ENCODE measurements at places on chromosomes 5 and 9.

- no peak for DNase-seq
These were observed 27.6 kb downstream of the CMBL start for GRCh38 chr5:10279925-10280720.

- DNase-seq: no peak
These were observed 84.5 kb downstream of the FBXL7 start for GRCh38 chr5:15584528-15584927.

DNA sequence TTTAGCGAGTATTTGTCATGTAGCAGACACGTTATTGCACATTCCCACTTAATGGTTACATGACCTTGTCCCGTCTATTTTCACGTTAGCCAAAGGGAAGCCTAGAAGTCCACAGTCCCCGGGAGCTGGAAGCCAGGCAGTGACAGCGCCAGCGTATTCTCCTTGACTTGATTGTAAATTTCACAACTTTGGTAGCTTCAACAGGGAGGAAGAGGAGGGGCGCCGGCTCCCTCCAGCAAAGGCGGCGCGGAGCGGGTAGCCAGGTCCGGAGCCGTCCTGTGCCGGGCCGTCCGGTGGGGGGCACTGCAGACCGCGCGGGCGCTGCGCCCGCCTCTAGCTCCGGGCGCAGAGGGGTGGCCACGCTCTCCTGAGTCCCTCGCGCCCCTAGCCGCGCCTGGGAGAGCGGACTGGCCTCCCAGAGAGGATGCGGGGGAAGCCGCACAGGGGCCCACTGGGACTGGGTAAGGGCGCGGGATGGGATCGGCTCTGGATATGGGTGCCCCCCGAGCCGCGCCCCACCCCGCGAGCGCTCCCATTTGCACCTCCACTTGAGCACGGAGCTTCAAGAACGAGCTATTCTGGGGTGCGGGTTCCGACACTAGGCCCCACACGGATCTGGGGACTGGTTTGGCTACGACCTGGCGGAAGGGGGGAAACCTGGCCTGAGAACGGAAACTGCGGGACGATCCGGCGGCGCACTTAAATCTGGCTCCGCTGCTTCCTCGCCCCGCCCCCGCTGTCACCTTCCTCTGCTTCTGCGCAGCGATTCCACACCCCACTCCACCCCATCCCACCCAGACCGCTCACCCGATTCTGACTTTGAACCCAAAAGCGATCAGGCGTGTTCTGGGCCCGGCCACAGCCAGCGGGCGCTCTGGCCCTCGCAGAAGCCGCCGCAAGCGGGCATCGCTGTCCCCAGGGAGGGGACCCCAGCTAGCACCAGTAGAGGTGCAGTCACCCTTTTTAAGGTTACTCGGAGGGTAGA, 23.8 kb downstream of the KLF4 start:
- no peak for DNase-seq

- no peak for DNase-seq
These were observed 178.3 kb downstream of the DEPDC1B start for GRCh38 chr5:60521376-60522291.

- no peak for DNase-seq
These were observed 218.7 kb upstream of the EFNA5 start for GRCh38 chr5:107889387-107889786.

- no peak for DNase-seq
These were observed 224.8 kb upstream of the DMRT1 start for GRCh38 chr9:616694-617093.

DNA sequence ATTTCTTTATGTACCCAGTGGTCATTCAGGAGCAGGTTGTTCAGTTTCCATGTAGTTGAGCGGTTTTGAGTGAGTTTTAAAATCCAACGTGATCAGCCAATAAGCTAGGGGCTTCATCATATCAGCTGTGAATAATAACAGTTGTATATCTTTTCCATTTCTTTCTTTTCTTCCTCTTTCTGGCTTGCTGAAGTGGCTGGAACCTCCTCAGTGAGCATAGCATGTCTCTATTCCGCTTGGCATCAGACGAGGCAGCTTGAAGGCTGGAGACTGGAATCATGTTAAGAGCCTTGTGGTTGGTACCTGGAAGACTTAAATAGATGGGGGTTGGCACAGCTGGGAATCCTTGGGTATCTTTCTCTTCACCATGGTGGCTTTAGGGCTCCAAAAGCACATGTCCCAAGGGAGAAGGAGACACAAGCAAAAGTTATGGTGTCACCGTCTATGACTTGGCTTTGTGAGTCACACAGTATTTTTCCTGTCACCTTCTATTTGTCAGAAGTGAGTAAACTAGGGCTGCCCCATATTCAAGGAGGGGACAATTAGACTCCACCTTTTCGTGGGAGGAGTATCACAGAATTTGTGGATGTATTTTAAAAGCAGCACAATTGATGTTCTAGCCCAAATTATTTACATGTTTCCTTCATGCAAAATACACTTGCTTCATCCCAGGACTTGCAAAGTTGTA, 38.0 kb upstream of the RETREG1 start:
- DNase-seq: no peak

- DNase-seq: no peak
These were observed 27.4 kb upstream of the CTNND2 start for GRCh38 chr5:11931638-11932037.

DNA sequence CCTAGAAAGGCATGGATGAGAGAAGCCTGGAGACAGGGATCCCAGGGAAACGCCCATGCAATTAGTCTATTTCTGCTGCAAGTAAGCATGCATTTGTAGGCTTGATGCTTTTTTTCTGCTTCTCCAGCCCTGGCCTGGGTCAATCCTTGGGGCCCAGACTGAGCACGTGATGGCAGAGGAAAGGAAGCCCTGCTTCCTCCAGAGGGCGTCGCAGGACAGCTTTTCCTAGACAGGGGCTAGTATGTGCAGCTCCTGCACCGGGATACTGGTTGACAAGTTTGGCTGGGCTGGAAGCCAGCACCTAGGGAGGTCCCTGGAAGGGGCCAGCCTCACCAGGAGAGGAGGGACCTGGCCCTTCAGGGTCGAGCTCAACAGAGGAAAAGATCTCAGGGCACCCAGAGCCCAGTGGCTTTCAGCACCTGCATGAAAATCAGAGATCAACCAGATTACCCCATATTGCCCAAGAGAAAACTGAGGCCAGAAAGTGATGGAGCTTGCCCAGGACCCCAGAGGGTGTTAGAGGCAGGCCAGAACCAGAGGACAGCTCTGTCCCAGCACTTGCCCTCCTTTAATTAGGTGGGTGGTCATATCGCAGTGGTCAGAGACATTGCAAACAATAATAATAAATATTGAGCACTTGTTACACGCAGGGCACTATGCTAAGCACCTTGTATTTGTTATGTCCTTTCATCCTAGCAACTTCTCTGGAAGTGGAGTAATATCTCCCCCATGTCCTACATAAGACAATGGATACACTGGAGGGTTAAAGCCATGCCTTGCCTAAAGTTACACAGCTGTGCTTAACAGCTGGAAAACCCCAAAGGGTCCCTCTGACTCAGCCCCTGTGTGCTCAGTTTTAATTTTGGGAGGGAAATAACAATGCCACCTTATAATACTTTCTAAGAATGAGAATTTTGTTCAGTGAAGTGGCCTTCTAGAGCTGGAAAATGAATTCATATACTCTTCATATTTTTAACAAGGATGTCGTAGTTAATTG, 67.1 kb downstream of the KLF4 start:
- DNase-seq: no peak

GRCh38 chr5:124419531-124419930, 326.9 kb downstream of the ZNF608 start:
- DNase-seq: no peak

DNA sequence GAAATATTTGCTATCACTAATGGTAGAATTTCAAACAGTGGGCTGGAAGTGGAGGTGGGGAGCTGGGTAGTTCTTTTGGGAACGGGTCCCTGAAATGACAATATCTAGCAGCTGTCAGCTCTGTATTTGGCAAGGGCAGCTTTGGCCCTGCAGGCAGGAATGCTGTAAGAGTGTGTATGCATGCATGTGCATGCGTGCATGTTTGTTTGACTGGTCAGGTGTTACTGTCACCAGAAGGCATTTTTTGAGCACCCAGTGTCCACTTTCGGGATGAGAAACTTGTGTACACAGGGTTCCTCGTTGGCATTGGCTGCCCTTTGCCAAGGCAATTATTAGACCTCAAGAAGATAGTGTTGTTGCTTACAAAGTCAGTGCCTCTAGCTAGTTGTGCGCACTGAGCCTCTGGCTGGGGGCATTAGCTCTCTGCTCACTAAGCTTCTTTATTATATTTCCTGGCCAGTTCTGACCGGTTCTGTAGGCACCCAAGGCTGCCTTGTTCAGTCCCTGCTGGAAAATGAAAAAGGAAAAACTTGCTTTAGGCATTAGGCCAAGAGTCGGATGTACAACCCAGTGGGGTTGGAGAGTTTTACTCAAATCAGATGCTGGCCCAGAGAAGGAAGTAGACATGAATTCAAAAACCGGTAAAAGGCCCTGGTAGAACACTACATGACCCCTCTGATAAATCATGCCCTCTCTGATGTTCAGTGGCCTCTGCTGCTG, 2.0 kb downstream of the CYFIP2 start:
- DNase-seq: no peak

DNA sequence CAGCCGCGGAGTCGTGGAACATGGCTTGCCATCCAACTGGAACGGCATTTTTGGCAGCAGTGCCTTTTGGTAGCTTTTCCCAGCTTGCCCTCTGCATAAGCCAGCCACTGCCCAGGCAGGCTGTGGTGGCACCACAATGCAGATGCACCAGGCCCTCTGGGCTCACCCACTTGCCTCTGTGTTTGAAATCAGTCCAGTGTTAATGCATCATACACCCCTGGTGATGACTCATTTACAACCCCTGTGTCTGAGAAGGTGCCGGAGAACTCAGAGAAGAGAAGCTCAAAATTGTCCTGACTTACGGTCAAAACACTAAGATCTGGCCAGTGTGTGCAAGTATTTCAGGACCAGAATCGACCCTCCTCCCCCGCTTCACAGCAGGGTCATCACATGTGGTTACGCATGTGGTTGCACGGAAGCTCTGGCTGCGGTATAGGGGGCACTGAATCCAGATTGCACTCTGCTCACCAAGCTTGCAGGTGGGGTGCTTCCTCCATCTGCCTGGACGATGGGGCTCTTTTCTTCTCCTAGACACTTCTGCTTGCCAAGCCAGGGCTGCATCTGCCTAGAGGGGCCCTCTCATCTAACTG, 66.5 kb upstream of the SMIM15 start:
- peak; percentile 65 for DNase-seq

DNA sequence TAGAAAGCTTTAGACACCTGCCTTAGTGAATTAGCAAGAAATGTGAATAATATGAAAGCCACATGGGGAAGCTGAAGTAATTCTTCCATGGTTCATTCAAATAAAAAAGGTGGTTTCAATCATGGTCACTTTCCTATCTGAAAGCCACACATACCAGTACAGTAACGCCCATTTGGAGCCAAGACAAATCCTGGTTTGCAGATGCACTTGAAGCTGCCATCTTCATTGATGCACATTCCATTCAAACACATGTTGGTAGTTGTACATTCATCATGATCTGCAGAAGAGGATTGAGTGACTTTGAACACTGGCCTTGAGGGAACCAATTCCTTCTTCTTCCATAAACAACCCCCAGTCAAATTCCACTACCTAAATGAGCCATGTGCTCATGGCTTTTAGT, 161.5 kb downstream of the FBN2 start:
- DNase-seq: peak; percentile 18

DNA sequence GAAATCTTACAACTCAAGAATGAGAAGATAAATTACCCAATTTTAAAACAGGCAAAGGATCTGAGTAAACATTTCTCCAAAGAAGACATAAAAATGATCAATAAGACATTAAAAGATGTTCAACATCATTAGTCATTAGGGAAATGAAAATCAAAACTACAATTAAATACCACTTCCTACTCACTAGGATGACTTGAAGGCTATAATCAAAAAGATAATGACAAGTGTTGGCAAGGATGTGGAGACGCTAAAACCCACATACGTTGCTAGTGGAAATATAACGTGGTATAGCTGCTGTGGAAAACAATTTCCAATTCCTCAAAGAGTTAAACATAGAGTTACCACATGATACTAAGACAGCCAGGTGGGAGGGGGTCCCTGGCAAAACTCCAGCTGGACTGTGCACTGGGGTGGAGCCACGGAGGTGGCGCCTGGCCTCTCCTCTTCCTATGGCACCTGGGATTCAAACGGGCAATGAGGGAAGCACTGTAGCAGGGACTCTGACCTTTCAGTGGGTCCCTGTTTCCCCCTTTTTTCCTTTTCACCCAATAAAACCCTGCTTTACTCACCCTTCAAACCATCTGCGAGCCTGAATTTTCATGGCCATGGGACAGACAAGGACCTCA, 5.9 kb downstream of the ARSB start:
- no peak for DNase-seq

DNA sequence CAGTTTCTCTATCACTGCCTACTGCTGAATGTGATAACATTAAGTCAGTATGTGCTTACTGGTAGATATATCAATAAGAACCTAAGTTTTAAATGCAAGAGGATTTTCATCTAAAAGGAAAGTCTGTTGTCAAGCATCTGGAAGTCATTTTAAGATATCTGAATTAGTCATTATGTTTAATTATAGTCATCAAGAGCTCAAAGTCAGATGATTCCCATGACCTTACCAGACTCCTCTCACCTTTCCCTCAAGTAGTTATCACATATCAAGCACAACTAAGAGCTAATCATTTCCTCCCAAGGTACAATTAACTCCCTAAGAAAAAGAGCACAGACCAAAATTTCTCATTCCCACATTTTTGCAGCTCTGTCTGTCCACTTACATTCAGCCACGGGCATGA, 45.5 kb downstream of the PUM3 start:
- no peak for DNase-seq

- DNase-seq: no peak
These were observed 24.6 kb downstream of the DYNC2I2 start for GRCh38 chr9:128632066-128632465.

DNA sequence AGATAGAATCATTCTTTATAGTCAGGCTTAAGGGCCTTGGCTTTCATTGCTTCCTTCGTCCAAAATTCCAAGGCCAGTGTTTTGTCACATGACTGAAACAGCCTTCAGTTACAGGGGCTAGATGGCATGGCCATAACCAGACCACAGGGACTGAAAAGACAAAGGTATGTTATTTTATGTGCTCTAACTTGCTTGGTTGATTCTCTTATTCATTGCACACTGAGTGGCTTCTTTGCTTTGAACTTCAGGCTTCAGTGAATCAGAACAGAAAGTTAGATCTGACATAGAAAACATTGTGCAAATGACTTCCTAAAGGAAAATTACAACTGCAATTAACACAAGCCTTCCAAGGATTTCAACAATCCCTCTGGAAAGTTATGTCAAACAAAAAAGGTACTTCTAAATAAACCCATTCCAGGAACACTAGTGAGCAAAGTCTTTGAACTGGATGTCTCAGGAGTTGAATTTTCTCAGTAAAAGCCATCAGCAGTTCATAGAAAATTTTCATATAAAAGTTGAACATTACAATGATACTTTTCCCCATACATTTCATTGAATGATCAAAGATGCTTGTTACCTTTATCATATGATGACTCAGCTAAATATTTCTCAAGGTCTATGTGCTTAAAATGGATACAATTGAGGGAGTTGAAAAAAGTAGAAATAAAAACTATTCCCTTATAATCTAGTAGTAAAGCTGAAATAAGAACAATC, 355.3 kb downstream of the TMEM232 start:
- DNase-seq: no peak

DNA sequence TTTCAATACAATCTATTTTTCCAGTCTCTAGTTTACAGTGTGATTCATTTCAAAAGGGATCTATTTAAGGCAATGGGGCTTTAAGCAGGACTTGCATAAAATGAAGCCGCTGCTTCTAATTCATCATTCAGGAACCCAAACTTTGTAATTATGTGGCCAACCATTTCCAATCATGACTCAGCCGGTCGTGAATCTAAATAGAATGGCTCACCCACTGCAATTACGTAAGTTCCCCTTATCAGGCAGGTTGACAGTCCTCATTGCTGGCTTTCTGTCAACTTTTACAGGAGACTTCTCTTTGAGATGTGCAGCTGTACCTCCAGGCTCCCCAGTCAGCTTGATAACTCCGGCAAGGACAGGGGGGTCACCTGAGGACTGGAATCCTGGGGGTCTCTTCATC, 152.8 kb upstream of the DAP start:
- DNase-seq: peak; percentile 83
